ENCODE measurements at places on chromosomes 13 and 19.

- no peak for DNase-seq
These were observed 321.1 kb upstream of the EDNRB start for GRCh38 chr13:78239714-78240113.

GRCh38 chr13:50412046-50412617 is 396.9 kb downstream of the KCNRG start:
- no peak for DNase-seq

DNA sequence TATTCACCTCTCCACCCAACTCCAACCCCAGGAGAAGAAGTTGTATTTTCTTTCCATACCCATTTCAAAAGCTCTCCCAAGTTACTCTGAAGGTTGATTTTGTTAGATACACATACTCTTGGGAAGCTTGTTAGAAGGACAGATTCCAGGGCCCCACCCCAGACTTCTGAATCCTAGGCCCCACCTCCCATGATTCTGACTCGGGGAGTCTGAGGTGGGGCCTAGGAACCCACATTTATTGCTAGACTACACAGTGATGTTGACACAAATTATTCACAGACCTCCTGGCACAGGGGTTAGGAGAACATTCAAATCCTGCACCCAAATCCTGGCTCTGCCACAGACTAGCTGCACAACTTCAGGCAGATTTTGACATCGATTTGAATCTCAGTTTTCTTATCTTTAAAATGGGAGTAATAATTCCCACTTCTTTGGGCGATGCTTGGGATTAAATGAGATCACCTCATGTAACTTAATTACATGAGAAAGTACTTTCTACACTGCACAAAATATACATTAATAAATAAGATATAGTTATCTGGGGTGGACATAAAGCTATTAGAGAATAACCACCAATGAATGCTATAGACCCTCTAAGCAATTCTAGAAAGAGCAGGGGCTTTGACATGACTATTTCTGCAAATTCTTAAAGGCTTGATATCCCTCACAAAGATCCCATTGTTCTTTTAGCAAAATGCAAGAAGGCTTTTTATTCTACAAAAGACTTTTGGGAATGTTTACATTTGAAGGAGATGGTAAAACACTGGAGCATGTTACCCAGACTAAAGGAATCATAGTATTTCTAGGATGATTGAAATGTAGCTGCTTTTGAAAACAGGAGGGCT is 18.0 kb downstream of the MBNL2 start:
- no peak for DNase-seq

DNA sequence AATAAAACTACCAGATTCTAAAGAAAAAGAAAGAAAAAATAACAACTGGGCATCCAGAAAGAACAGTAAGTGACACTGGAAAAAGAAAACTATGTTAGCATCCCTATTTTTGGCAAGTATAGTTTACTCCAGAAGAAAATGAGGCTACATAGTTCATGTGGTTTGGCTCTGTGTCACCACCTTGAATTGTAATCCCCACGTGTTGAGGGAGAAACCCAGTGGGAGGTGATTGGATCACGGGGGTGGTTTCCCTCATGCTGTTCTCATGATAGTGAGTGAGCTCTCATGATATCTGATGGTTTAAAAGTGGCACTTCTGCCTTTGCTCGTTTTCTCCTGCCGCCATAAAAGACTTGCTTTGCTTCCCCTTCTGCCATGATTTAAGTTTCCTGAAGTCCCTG is 76.9 kb downstream of the ITGBL1 start:
- DNase-seq: no peak

DNA sequence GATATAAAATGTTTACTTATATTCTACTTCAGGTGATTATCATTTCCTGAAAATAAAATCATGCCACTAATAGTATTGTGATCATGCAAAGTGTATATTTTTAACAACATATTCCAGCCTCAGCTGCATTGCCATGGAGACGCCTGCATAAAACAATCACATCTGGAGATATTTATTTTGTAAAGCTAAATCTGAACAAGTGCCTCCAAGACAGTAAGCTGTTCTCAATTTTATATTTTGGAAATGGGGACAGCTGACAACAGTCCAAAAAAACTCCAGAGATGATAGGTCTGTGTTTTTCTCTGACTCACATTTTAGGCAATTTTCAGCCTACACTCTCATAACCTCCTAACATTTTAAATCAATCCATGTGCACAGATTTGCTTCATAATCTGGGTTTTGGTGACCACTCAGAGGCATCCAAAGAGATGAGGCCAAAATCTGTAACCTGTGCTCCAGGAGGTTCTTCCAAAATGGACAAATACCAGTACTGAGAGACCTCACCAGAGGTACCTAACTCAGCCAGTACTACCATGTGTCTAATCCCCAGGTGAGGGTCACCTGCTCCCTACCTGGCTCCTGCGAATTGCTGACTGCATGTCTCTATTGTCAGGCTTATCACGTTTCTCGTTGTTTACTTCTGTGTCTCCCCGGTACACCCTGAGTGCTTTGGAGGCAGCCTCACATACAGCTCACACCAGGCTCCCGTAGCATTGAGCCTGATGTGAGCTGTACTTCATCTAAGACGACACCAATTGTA is 62.7 kb downstream of the COL4A1 start:
- no peak for DNase-seq

DNA sequence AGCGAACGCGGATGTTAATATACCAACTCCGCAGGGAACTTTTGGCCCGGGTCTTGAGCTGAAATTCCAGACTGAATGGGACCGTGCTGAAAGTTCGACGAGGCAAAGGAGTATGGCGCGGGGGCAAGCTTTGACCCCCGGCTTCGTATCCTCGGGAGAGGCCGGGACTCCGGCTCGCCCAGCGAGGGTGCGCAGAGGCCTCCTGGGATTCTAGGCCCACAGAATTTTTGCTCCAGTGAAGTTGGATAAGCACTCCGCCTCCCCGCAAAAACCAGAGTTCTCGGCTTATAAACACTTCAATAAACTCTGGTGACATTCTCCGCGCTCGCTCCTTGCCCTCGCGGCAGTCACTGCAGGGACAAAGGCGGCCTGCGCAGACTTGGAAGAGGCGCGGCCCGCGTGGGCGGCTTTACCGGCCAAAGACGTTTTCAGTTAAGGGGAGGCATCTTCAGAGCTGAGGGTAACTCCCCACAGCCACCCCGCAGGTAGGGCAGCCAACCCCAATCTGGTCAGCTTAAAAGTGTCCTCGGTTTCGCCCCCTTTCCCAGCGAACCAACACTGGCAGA is 112.6 kb downstream of the KCNRG start:
- no peak for DNase-seq

DNA sequence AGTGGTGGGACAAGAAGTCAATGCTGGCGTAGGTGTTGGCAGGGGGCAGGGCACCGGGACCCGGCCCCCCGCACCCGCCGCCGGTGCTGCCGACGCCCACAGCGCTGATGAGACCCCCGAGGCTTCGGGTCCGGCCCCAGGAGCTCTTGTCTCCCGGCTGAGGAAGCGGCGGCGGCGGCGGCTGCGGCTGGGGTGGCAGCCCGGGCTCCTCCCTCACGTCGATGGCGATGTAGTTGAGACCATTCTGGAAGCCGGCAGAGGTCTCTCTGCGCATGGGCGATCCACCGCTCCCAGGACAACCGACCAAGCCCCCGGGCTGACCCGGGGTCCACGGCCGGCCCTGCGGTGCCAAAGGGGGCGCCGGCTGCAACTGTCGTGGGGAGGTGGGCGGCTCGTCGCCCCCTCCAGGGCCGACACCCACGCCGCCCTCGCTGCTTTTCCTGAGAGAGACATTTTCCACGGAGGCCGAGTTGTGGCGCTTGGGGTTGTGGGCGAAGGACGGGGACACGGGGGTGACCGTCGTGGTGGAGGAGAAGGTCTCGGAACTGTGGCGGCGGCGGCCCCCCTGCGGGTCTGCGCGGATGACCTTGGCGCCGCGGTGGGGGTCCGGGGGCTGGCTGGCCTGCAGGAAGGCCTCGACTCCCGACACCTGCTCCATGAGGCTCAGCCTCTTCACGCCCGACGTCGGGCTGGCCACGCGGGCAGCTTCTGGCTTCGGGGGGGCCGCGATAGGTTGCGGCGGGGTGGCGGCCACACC is 4.1 kb downstream of the IRS2 start:
- no peak for DNase-seq

- no peak for DNase-seq
These were observed 23.6 kb downstream of the SBNO2 start for GRCh38 chr19:1150333-1151036.

GRCh38 chr13:102879793-102880499 is 34.1 kb downstream of the ERCC5 start:
- DNase-seq: no peak

DNA sequence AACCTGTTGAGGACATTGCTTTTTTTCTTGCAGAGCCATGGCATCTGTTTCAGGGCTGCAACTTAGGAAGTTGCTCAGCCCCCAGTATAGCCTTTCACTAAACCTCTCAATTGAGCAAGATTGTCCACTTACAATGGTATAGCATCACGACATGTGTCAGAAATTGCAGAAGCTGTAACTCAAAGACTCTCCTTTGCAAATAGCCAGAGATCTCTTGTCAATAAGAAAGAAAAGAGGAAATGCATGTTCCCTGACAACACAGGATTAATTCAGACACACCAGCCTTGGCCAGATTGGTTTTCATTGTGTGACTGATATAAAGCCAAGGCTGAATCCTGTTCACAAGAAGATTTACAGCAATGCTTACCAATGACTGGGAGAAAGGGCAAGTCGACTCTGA is 38.7 kb upstream of the CYSLTR2 start:
- DNase-seq: peak; percentile 37

DNA sequence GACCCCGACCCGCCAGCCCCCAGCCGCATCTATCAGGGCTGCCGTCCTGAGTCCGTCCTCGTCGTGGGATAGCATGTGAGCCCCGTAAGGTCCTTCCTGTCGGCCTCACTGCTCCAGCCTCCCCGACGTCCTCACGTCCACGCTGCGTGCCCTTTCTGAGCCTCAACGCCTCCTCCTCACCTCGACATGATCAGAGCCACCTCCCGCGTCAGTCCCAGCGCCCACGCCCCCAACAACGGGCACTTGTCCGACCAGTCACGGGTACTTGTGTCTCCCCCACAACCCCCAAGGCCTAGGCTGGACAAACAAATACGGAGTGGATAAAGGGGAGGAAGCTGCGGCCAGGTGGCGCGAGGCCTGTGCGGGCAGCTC is 665 bp downstream of the ZNF497 start:
- no peak for DNase-seq

- no peak for DNase-seq
These were observed 2.6 kb downstream of the DNAJB1 start for GRCh38 chr19:14515501-14516047.

GRCh38 chr13:90623318-90624011 is 724.0 kb upstream of the MIR17HG start:
- DNase-seq: no peak

DNA sequence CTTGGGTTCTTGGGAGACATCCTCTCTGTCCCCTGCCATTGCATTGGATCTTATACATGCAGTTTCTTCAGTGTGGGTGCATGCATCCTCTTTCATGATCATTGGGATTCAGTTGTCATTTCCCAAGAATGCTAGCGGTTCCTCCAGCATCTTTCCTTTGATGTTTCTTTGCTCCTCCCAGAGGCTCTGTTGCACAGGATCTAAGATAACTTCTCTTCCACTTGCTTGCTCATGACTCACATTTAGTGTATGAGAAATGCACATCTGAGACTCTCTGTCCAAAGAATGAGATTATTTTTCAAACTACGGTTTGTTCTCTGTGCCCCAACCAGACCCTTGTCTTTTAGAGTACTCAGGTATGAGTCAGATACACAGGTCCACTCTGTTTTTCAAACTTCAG is 197.1 kb downstream of the NDFIP2 start:
- no peak for DNase-seq

DNA sequence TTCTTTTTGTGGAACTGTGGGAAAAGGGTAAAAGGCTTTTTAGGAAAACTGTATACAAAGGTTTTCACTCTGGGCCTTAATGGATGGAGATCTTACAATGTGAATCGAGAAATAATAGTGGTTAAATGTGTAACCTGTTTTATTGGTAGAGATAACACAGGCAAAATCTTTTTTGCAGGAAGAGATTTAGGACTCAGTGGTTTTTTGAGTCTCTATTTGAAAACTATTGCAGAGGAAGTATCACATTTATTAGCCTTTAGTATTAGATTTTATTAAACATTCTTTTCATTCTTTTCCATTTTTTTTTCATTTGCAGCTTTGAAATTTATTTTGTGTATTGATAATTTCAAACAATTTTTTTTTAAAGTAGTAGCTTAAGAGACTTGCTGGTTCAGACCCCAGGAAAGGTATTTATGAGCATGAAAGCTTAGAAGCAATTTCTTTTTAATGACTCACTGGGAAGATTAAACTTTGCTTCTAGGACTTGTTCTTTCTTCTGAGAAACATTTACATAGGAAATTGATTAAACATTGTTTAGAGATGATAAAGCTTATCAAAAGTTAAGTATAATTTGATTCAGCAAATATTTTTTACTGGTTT is 10.5 kb downstream of the KLF5 start:
- no peak for DNase-seq

- no peak for DNase-seq
These were observed 567 bp downstream of the ALKBH6 start for GRCh38 chr19:36013280-36014011.

DNA sequence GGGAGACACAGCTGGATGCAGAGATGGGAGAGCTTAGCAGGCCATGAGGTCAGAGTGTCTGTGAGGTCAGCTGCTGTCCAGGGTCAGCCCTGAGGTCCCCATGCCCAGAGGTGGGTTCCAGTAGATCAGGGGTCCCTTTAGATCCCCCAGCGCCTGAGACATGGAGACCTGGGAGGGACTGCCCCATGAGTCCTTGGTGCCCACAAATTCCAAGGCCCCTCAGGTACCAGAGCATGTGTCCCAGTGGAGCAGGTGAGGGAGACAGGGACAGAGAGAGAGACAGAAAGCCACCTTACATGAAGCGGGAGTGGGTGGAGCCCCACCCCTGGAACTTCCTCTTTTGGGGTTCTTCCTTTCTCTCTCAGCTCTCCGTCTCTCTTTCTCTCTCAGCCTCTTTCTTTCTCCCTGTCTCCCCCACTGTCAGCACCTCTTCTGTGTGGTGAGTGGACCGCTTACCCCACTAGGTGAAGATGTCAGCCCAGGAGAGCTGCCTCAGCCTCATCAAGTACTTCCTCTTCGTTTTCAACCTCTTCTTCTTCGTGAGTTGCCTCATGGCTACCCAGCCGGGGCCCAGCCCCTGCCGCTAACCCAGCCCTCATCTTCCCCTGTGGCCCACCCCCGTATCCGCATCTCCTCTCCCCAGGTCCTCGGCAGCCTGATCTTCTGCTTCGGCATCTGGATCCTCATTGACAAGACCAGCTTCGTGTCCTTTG is at the start of gene CD37:
CD37 (plus strand) TSS at position 336 of the 713 bp plus-strand sequence; CDS start at position 471, 135 bp downstream.
- DNase-seq: no peak

- DNase-seq: no peak
These were observed 16.9 kb downstream of the DZIP1 start for GRCh38 chr13:95627590-95627989.

DNA sequence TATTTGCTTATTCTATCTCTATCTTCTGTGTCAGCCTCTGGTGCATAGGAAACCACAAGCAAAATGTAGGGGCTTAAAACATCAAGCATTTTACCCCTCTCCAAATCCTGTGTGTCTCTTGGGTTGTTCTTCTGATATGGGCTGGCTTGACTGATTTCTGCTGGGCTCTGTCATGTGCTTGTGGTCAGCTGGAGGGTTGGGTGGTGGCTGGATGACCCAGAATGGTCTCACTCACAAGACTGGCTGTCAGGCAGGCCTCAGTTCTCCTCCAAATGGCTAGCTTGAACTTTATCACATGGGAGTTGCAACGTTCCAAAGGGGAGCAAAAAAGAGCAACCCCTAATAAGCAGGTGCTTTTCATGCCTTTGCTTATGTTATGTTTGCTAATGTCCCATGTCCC is 9.6 kb upstream of the LYPD5 start:
- DNase-seq: no peak
